ENCODE measurements at places on chromosomes 3 and 15.

GRCh38 chr3:65196663-65197062 is 508.9 kb upstream of the ADAMTS9 start:
- DNase-seq = no peak

GRCh38 chr15:96070636-96071035 is 259.9 kb upstream of the NR2F2 start:
- DNase-seq = no peak

- no peak for DNase-seq
Measured at GRCh38 chr3:65342084-65342683, 654.4 kb upstream of the ADAMTS9 start.

GRCh38 chr15:29470311-29470710 is 200.7 kb upstream of the NSMCE3 start:
- DNase-seq = no peak

GRCh38 chr15:70098153-70098460 is 390 bp upstream of the TLE3 start:
- DNase-seq = no peak

DNA sequence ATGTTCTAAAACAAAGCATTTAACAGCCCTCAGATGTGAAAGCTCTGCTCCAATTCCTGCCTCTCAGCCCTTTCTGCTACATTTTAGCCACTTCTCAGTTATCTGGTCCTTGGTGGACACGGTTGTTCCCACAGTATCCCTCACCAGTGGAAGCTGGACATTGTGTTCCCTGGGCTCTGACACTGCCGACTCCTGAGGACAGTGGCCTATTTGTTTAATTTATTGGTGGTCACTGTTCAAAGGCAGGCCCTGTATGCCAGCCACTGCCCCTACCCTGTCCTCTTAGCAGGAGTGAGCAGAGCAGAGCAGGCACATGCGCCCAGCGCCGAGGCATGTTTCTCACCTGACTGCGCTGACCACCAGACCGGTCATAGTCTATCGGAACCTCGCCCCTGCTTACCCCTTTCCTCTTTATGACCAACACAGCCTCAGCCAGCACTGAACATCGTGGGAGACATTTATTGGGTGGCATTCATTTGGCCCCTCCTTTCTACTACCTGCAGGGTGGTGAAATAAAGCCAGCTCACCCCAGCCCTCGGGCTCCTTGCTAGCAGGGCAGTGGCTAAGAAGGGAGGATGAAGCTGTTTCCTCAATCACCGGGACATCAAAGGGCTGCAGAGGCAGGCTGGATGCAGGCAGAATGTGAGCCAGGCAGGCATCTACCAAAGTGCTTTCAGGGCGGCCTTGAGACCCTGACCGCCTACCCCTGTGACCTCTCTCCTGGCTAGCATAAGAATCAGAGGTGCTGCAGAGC is 54.3 kb upstream of the HACD2 start:
- DNase-seq = no peak

DNA sequence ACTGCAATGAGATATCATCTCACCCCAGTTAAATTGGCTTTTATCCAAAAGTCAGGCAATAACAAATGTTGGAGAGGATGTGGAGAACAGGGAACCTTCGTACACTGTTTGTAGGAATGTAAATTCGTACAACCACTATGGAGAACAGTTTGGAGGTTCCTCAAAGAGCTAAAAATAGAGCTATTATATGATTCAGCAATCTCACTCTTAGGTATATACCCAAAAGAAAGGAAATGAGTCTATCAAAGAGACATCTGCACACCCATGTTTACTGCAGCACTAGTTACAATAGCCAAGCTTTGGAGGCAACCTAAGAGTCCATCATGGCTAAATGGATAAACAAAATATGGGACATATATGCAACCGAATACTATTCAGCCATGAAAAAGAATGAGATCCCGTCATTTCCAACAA is 68.0 kb upstream of the HES1 start:
- no peak for DNase-seq
